Fibroblast of skin of abdomen (primary cell): ENCODE measurements at places on chromosomes 7 and 10.

DNA sequence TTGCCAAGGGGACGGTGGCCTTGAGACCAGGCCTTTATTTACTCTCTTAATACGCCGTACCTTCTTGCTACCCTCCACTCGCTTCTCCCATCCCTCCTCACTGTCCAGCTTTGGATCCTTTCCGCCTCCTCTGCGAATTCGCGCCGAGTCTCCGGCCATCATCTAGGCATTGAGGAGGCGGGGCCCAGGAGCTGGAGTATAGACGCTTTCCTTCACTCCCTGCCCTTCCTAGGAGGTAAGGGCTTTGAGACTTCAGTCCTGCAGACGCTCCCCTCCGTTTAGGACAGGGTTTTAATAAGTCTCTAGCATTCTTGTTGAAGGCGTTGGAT, 538 bp downstream of the TFAM start:
- peak; percentile 17 for DNase-seq

GRCh38 chr10:68208424-68209042, 23.4 kb downstream of the ATOH7 start:
- peak; percentile 72 for DNase-seq

DNA sequence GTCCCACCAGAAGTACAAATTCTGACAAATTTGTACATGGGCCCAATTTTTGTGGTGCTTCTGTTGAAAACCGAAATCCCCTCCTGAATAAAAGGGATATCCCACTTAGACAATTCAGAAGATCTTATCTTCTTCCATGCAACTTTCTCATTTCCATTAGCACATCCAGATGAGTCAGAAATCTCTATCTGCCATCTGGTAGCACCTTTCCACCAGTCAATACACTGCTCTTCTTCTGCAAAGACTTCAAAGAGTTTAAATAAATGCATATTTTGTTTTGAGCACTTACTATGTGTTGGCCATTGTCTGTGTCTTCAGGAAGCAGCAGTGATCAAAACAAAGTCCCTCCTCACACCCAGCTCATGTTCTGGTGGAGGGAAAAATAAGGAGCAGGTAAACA, 12.7 kb upstream of the KLF6 start:
- no peak for DNase-seq

GRCh38 chr7:1234881-1235500, 2.3 kb downstream of the UNCX start:
- no peak for DNase-seq

- peak; percentile 31 for DNase-seq
These were observed 113.0 kb downstream of the EXOC4 start for GRCh38 chr7:133365917-133366316.

- DNase-seq = no peak
These were observed 98.7 kb downstream of the HTR5A start for GRCh38 chr7:155168597-155169480.

DNA sequence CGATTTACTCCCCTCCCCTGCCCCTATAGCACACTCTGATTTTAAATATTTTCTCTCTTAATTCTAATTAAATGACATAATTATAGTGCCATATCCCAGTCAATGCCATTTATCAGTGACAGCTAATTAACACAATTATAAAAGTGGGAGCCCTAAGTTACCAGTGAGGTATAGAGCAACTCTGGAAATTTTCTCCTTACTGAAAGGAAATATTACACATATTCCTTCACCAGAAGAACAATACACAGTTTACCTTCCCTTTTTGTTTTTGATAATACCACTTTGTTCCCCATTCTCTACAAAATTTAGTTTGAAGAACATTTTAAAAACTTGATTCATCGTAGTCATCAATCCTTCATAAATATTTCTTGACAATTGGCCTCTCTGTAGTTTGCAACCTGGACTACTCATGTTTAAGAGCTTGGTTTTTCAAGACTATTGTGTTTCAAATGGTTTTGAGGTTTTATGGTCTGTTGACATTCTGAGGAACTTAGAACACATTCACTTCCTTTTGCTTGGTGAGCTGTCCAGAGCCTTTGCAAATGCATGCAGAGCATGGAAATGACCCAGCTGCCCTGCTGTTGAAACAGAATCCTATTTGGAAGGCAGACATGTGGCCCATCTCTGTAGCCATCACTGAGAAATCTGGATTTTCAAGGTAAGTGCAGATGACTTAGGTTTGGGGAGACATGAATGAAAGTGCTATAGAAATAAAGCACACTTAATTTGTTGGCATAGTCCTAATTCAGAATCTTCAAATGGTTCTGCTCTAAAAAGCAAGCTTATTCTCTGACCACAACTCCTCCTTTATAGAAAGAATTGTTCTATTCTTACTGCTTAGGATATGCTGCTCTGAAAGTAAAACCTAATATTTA, at the start of gene GPR141:
TSS of gene GPR141 (plus strand) at position 521 of the 875 bp plus-strand sequence. CDS start 56,628 bp downstream, outside the sequence.
- no peak for DNase-seq

DNA sequence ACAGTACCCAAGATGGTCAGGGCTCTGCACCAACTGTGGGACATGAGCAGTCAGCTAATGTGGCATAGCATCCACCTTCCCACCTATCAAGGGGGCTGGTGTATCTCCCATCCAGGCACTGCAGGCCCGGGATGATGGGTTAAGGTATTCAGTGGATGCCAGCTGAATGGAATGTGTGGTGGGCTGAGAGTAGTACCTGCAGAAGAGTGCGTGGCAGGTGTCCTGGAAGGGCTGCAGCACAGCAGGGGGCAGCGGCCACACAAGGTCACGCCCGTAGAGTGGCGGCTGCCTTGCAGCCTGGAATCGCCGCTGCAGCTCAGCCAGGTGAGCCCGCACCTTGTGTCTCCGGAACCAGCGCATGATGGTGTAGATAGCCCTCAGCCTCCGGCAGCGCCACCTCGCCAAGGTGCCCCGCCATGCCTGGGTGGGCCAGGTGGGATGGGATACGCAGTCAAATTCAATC, 13.3 kb downstream of the MYO1G start:
- DNase-seq = no peak

- no peak for DNase-seq
These were observed 932 bp downstream of the NYAP1 start for GRCh38 chr7:100484673-100485045.

DNA sequence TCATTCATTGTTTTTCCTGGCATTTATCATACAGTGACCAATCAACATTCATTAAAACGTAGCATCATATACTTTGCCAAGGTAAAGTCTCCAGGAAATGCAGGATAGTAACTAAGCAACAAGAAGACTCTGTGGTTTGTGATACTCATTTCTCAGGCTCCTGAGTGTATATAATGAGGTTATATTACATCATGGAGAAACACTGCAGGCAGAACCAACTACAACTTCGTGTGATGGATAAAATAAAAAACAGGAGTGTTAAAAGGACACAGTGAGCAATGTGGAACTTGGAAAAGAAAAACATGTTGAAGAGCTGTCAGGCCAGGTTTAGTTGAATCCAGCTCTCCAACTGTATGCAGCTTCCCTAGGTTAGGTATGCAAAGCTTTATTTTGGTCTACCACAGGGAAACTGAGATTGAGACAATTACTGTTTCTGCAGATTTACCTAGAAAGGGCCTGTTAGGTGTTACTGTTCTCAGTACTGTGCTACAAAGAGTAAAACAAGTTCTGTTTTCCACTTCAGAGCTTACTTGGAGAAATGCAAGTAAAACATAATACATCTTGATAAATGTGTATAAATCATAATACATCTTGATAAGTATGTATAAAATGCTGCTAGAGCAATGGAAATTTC, 7.8 kb upstream of the CCNY start:
- peak; percentile 66 for DNase-seq

- no peak for DNase-seq
These were observed 2.3 kb downstream of the ARHGAP22 start for GRCh38 chr10:48602401-48603135.

DNA sequence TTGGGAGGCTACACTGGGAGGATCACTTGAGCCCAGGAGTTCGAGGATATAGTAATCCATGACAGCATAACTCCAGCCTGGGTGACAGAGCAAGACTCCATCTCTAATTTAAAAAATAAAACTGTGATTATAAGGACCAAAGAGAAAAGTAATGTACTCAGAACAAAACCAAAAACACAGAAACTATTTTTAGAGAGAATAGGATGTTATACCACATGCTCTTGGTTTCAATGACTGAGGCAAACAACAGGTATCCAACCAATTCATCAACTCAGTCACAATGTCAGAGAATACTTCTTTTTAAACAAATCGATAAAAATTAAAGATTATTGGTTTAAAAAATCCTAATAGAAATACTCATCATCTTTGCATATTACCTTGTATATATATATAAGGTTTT, 186.7 kb downstream of the TPK1 start:
- no peak for DNase-seq

DNA sequence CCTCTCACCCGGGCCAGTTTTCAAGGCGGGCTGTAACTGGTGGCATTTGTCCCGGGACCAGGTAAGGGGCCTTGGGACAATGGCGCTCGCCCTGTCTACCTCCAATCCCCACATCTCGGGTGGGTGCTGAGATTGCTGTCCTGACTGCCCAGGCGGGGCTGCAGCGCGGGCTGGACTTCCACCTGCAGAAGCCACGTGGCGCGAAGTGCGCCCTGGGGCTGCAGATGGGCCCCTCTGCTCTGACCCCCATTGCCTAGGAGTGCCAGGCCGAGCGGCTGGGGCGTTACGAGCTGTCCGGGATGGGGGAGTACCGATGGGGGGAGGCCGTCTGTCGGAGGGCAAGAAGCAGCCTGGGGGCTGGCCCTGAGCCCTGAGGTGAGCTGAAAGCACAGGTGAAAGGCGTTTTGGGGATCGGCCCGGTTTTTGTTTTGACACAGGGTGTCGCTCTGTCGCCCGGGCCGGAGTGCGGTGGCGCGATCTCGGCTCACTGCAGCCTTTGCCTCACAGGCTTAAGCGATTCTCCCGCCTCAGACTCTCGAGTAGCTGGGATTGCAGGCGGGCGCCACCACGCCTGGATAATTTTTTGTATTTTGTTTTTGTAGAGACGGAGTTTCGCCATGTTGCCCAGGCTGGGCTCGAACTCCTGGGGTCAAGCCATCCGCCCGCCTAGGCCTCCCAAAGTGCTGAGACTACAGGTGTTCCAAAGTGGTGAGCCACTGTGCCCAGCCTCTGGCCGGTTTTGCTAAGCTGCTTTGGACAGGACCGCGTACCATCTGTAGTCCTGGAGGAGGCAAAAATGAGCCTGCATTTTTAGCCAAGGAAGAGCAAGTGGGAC, at the start of gene SFXN2:
TSS of gene SFXN2 (plus strand) at position 16 of the 835 bp plus-strand sequence. CDS start 12,001 bp downstream, outside the sequence.
- no peak for DNase-seq

DNA sequence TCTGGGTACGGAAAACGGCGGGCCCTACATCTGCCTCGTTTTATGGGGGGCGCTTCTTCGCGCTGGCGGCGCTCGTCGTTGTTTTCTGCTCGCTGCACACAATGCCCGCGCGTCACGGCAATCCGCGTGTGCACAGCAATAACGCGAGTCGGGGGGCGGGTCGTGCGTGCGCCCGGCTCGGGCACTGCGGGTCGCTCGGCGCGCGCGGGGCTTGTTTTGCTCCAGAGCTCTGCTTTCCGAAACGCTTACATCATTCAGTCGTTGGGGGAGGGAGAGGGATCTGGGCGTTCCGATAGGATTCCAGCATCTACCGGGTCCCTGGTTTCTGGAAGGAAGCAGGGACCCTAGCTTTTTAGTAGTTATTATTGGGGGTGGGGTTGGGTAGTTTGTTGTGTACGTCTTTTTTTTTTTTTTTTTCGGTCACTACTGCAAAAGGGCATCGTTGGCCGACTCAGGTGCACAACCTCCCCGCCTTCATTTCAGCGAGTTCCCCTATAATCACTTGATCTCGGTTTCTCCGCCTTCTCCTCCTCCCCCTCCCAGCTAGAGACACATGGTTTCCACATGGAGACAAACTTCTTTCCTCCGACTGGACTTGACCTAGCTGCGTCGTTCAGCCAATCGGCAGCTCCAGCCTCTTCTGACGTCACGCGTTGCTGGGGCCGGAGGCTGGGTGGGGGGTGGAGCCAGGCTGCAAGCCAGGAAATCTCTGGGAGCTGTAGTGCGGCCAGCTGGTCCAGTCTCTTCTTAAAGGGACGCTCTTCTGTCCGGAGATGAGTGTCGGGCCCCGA, 3.5 kb downstream of the MXI1 start:
- peak; percentile 99 for DNase-seq

DNA sequence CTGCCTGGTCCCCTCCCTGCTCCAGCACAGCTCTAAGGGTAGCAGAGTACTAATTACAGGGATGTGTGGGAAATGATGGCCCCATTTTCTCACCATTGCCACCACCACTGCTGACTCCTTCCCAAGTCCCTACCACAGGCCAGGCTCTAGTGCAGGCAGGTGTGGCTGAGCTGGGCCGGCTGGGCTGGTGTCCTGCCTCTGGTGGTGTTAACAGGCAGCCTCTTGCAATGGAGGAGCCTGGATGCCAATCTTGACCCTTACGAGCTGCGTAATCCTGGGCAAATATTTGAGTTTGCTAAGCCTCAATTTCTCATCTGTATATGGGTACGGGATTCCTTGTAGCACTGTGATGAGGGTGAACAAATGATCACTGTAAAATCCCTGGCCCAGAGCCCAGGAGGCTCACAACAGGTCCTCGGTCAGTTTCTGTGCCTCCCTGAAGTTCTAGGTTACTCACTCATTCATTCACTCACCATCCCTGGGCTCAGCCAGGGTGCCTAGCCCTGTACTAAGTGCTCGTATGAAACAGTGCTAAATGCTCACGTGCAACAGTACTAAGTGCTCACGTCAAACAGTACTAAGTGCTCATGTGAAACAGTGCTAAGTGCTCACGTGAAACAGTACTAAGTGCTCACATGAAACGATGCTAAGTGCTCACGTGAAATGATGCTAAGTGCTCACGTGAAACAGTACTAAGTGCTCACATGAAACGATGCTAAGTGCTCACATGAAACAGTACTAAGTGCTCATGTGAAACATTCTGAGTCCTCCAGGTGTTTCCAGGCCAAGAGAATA, 2.3 kb upstream of the FZD9 start:
- DNase-seq = no peak

GRCh38 chr10:101601541-101601940, 13.4 kb downstream of the DPCD start:
- no peak for DNase-seq

DNA sequence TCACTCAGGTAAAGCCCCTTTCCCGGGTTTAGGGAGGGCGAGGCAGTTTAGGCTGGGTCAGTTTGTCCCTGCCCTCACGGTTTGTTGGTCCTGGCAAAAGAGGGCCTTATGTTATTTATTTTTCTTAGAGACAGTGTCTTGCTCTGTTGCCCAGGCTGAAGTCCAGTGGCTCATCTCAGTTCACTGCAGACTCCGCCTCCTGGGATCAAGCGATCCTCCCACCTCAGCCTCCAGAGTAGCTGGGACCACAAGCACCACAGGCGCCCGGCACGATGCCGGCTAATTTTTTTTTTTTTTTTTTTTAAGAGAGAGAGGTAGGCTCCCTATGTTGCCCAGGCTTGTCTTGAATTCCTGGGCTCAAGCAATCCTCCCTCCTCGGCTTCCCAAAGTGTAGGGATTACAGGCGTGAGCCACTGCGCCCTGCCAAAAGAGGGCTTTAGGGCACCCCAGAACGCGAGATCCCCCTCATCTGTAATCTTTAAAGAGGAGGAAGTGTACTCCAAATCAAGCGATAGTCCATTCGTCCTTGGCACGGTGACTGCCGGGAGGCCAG, 626 bp upstream of the BMS1 start:
- DNase-seq = peak; percentile 8
